Stimulated activated CD4-positive, alpha-beta T cell treated with anti-CD3 and anti-CD28 coated beads, TNF-alpha, amount 100 ng/mL, for 24 hours (primary cell): ENCODE measurements at places on chromosomes 3 and 15.

- DNase-seq: no peak
These were observed 51.4 kb downstream of the PLAAT1 start for GRCh38 chr3:193292386-193292785.

GRCh38 chr15:76327191-76328105 is 9.1 kb upstream of the ISL2 start:
- DNase-seq: no peak

DNA sequence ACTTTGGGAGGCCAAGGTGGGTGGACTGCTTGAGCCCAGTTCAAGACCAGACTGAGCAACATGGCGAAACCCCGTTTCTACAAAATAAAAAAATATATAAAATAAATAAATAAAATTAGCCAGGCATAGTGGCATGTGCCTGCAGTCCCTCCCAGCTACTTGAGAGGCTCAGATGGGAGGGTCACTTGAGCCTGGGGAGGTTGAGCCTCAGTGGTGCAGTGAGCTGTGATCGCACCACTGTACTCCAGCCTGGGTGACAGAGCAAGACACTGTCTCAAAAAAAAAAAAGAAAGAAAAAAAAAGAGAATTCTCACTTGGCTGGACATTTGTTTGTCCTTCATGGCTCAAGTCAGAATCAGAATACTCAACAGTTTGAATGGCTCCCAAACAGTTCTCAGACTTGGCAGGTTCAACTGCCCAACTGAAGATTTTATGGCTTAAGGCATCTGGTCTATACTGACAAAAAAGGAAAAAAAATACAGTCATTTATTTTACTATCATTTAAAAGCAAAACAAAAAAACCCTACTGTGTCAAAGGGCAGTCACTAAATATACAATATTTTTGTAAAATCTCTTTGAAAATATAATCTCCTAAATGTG is 106.6 kb downstream of the FBXL22 start:
- DNase-seq: no peak

GRCh38 chr3:176041812-176042211 is 1155.5 kb downstream of the TBL1XR1 start:
- DNase-seq: no peak

- DNase-seq: no peak
These were observed 9.9 kb downstream of the KY start for GRCh38 chr3:134640872-134641470.

DNA sequence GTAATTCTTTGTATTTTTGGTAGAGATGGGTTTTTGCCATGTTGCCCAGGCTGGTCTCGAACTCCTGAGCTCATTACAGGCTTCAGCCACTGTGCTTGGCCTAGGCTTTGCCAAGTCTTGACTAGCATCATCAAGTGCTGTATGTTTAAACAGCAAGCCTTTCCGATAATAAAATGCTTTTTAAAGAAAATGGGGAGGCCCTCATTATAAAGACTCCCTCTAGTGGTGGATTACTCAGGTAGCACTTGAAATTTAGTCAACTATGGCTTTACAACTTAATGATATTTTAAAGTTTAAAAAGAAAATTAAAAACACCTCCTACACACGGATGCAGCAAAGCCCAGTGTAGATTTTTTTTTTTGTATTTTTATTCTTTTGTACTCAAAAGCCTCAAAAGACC is 213.6 kb downstream of the GAP43 start:
- DNase-seq: no peak

DNA sequence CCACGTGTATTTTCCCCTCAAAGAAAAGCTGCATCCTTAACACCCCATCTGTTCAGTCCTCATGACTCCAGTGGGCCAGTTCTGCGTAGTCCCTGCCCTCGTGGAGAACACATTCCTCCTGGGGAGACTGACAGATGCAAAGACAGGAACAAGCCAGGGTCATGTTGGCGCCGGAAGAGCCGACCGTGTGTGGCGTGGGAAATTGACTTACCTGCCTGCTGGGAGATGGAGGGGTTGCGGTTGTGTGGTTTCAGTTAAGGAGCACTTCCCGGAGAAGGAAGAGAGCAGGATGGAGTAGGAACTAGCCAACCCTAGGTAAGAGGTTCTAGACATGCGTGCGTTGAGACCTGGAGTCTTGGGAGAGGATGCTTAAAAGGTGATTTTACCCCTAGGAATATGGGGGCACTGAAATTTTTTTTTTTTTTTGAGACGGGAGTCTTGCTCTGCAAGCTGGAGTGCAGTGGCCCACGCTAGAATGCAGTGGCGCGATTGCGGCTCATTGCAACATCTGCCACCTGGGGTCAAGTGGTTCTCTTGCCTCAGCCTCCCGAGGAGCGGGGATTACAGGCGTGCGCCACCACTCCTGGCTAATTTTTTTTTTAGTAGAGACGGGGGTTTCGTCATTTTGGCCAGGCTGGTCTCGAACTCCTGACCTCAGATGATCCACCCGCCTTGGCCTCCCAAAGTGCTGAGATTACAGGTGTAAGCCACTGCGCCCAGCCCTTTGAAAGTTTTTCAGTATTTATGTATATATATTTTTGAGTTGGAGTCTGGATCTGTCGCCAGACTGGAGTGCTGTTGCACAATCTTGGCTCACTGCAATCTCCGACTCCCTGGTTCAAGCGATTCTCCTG is 1.4 kb downstream of the VHL start:
- DNase-seq: no peak

DNA sequence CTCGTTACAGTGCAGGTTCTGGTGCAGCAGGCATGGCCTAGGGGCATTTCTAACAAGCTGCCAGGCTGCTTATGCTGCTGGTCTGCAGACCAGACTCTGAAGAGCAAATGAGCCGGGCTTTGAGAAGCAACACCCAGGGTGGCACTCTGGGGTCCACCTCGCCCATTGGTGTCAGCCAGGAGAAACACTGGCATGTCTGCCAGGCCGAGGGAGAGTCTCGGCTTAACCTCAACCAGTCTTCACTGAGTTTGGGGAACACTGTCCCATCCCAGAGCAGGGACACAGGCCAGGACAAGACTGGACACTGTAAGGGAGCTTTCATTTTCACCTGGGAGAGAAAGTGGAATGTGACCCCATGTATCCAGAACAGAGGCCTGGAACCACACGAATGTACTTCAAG is 93.4 kb downstream of the TOP2B start:
- DNase-seq: no peak

GRCh38 chr15:69272891-69273290 is 25.8 kb upstream of the PAQR5 start:
- no peak for DNase-seq

- no peak for DNase-seq
These were observed 36.6 kb downstream of the OSTN start for GRCh38 chr3:191235331-191236314.

GRCh38 chr15:50241684-50242450 is 23.7 kb downstream of the HDC start:
- no peak for DNase-seq

DNA sequence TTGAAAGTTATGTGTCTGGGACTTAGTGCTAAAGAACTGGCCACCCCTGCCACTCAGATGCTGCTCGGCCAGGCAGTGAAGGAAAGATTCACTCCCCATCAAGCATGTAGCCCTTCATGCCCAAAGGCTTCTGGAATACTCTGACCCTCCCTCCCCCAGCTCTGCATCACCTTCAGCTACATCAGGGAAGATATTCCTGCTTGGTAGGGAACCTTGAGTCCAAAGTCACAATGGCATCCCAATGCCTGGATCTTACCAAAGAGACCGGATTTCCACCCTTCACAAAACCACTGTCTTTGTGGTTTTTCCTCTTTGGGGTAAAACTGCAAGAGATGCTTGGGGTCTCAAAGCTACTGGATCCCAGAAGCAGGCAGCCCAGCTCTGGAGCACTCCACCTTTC is 18.2 kb upstream of the BCL2A1 start:
- no peak for DNase-seq

GRCh38 chr3:71454512-71455403 is 128.8 kb downstream of the FOXP1 start:
- DNase-seq: no peak

- no peak for DNase-seq
These were observed 20.6 kb downstream of the COL8A1 start for GRCh38 chr3:99659032-99659431.

DNA sequence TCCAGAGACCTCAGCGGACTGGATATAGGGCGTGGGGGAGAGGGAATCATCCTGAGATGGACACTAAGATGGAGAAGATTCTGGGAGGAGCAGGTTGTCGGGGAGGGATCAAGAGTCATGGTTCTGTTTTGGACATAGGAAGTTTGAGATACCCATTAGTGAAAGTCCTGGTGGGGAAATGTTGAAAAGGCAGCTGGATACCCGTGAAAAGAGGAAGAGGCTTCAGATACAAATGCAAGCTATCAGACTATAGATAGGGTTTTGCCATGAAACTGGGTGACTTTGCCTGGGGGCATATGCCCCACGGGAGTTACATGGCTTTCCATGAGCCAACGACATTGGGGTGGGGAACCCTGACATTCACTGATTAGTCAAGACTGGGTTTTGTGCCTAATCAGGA is 1.1 kb upstream of the GPR62 start:
- DNase-seq: no peak

- DNase-seq: no peak
These were observed 29.3 kb upstream of the MEF2A start for GRCh38 chr15:99536422-99537040.

DNA sequence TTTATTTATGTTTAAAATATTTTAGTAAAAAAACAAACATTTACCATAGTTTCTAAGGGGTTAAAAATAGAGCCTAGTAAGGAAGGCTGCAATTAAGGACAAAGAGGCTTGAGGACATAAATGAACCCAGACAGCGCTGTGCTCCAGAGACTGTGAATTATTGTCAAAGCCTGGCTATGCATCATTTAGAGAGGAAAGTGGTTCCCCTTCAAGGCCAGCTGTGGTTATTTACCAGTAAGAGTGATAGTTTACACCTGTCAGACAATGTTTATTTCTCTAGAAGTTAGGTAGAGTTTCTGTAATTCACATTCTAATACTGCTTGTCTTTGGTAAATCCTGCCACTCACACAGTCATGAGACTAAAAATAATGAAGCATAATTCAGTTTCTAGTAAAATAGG is 32.4 kb upstream of the PIK3R4 start:
- DNase-seq: no peak

- no peak for DNase-seq
These were observed 128.3 kb downstream of the ALCAM start for GRCh38 chr3:105495021-105495420.

DNA sequence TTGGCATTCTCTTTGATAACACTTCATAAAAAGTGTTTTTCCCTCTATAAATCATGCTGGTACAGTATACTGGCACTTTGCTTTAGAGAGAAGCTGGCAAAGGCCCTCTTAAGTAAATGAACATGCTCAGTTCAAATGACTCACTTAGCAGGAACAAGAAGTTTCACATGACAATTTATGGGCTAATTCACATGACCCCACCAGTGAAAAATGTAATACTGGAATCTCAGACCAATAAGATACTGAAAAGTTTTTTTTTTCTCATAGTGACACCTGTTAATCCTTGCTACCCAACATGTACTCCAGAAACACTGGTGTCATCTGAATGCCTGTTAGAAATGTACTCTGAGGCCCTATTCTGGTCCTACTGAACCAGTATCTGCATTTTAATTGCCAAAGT is 13.9 kb downstream of the BTBD1 start:
- DNase-seq: no peak

DNA sequence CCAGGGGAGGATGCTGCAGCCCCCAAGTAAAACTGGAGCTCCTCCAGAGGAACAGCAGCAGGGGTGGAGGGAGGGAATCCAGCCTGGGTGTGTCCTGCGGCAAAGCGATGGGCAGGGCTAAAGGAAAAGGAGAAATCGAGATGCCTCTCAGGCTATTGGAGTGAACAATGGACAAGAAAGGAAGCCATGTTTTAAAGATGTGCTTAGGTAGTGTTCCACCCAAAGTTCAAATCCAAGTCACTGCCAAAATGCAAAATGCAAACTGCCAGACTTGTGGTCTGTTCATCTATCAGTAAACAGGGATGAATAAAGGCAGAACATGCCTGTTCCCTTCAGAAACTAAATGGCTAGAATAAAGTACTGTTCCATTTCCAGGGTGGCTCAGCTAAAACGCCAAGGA is 197.5 kb upstream of the NSMCE3 start:
- DNase-seq: no peak
